ENCODE measurements at places on chromosomes 2 and 18.

- DNase-seq = no peak
These were observed 241.5 kb downstream of the SH3RF3 start for GRCh38 chr2:109370399-109371035.

- no peak for DNase-seq
These were observed 208.4 kb downstream of the RAD51AP2 start for GRCh38 chr2:17309741-17310339.

GRCh38 chr2:112740527-112740926 is 19.7 kb downstream of the NT5DC4 start:
- DNase-seq = no peak

DNA sequence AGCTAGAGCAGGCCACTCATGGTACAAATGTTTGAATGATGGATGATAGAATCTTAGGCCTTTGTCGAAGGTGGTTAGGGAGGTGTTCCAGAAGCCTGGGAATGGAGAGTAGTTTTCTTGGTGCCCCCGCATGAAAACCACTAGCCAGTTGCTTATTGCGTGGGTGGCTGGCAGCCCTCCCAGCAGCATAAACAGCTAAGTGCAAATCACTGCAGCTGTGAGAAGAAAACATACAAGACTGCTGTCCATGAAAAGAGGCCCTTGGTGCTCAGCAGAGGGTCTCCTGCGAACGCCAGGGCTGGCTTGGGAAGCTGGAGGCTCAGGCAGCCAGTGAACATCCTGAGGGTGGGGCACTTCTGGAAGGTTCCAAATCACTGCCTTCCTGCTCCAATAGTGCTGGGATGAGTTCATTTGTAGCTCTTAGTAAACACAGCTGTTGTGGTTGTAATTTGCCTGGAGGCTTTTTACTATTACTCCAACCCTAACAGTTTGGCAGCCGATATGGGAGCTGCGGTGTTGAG is 118.8 kb downstream of the MGAT5 start:
- no peak for DNase-seq

DNA sequence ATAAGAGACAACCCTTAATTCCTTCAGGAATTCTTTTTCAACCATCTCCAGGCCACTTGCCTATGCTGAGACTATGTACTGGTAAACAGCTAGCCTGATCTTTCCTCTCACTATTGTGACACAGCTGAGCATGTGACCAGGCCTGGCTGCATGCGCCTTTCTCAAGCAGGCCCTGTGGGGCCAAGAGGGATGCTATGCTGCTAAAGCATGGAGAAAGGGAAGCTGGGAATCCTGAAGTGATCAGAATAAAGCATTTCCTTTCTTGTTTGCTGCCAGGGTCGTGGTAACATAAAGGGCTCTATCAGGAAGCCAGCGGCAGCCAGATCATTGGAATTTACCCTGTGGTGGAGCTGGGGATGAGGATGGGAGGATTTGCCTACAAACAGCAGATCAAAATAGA is 29.8 kb upstream of the LCLAT1 start:
- no peak for DNase-seq

DNA sequence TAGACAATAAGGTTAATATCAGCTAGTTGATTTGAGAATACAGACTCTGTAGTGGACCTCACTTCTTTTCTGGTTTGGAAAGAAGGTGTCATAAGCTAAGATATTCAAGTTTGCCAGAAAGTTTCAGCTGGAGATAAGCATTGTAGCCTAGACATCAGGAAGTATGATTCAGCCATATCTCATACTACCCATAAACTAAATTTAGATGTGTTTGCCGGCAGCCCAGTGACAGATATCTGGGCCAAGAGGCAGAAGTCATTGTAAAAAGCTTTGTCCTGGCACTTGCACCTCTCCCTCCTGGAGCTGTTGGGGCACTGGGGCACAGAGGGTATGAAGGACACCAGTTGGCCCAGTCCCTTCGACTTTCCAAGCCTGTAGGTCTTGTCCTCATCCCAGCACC is 128.0 kb downstream of the EPHA4 start:
- DNase-seq = no peak

GRCh38 chr18:11511434-11512095 is 97.8 kb upstream of the SLC35G4 start:
- DNase-seq = no peak

DNA sequence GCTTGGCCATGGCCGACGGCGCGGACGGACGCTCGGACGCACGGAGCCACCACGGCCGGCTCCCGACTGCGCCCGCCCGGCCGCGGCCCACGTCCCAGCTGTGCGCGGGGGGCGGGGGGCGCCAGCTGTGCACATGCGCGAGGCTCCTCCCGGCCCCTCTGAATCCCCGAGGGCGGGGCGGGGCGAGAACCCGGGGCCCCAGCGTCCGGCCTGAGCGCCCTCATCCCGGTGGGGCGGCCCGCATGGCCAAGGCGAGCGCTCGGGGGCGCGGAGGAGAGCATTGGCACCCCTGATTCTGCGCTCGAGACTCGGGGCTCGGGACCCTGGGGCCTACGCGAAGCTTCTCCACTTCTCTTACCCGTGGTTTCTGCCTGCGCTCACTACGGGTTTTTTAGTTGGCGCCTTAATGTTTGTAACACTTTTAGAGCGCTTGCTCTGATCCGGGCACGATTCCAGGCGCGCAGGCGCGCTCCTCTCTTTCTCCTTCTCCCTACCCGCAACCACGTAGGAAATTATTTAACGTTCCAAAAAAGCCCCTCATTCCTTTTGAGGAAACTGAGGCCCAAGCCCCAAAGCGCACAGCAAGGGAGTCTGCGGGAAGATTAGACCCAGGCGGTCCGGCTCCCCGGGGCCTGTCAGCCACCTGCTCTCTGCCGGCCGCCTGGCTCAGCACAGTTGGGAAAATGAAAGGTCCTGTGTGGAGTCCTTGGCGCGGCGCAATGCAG is at the start of gene PXDN:
PXDN (minus strand) TSS at position 70 of the 725 bp plus-strand sequence; CDS start at position 10, 60 bp downstream.
- no peak for DNase-seq

GRCh38 chr2:52558265-52558664 is 1209.3 kb upstream of the CHAC2 start:
- no peak for DNase-seq

- no peak for DNase-seq
These were observed 108.8 kb downstream of the SLC4A3 start for GRCh38 chr2:219736209-219736608.

- no peak for DNase-seq
These were observed 647.0 kb downstream of the TDRD15 start for GRCh38 chr2:21770787-21771186.

GRCh38 chr2:100929147-100929546 is 72.9 kb upstream of the RPL31 start:
- no peak for DNase-seq

- DNase-seq = no peak
These were observed 506.5 kb downstream of the TSN start for GRCh38 chr2:122261911-122262310.

DNA sequence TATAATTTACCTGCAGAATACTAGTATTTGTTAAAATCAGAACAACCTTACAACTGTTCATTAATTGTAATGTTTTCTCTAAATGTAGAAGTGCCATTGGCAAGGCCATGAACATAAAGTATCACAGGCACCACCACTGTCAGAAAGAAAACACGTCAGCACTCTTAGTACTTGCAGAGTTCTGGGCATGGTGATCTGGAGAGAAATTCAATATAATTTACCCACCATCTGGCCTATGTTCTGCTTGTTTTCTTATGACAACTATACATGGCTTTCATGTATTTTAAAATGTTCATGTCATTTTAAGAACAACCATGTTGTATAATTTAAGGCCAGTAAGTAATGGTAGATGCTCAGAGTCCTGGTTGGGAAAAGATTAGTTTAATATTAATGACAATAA is 114.2 kb upstream of the SULT1C3 start:
- no peak for DNase-seq

- DNase-seq = no peak
These were observed 218.4 kb upstream of the FOSL2 start for GRCh38 chr2:28174211-28174610.

DNA sequence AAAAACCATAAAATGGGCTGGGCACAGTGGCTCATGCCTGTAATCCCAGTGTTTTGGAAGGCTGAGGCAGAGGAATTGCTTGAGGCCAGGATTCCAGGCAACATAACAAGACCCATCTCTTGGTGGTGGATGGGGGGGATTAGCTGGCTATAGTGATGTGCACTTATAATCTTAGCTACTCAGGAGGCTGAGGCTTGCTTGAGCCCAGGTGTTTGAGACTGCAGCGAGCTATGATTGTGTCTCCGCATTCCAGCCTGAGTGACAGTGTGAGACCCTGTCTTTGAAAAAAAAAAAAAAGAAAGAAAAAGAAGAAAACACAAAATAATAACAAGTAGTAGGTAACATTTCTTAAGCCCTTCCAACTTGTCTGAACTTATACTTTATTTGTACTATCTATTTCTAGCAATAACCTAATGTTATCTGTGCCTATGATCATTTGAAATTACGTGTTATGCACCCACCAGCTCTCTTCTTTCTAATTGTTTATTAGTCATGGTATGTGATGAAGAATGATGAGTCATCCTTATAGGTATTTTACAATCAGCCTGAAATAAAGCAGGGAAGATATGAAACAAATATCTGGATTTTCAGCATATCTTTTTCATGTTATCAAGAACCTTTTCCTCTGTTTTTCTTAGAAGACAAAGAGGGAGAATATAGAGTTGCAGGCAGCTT is 129.3 kb upstream of the UNC80 start:
- DNase-seq = no peak

DNA sequence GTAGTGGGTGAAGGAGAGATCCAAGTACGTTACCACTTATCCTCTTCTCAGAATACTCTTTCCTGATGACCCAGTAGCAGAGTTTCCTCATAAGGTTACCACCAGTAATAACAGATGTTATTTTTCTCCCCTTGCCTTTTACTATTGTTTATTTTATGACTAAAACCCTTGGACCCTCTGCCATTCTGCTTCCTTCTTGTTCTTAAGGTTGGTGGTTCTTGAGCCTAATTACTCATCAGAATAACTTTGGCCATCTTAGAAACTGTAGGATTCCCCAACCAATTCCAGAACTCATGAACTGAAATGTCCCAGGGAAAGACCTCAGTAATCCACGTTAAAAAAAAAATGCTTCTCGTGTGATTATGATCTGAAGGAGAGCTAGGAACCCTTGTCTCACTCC is 64.9 kb downstream of the CHST9 start:
- DNase-seq = no peak

- no peak for DNase-seq
These were observed 199.4 kb downstream of the NYAP2 start for GRCh38 chr2:225598897-225599296.

GRCh38 chr2:137508739-137509384 is 455.4 kb upstream of the HNMT start:
- no peak for DNase-seq

- DNase-seq = no peak
These were observed 8.3 kb downstream of the CAPG start for GRCh38 chr2:85401844-85402243.

GRCh38 chr2:26605195-26605998 is 35.8 kb downstream of the CIB4 start:
- DNase-seq = peak; percentile 42

DNA sequence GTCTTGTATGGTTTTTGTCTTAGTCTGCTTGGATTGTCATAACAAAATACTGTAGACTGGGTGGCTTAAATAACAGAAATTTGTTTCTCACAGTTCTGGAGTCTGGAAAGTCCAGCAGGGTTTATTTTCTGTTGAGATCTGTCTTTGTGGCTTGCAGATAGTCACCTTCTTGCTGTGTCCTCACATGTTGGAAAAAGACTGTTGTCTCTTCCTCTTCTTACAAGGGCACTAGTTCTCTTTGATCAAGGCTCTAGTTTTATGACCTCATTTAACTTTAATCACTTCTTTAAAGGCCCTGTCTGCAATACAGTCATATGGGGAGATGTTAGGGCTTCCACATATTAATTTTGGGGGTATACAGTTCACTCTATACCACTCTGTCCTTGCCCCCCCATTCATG is 56.5 kb downstream of the NBEAL1 start:
- no peak for DNase-seq

- no peak for DNase-seq
These were observed 39.8 kb upstream of the PCBP1 start for GRCh38 chr2:70047451-70047850.

- no peak for DNase-seq
These were observed 249.3 kb downstream of the PARD3B start for GRCh38 chr2:204794624-204795023.

GRCh38 chr2:201174687-201175086 is 8.3 kb upstream of the CASP10 start:
- DNase-seq = no peak

- DNase-seq = no peak
These were observed 1.4 kb downstream of the CNTNAP5 start for GRCh38 chr2:124026503-124026902.

GRCh38 chr18:11095211-11095610 is 54.2 kb downstream of the PIEZO2 start:
- no peak for DNase-seq

DNA sequence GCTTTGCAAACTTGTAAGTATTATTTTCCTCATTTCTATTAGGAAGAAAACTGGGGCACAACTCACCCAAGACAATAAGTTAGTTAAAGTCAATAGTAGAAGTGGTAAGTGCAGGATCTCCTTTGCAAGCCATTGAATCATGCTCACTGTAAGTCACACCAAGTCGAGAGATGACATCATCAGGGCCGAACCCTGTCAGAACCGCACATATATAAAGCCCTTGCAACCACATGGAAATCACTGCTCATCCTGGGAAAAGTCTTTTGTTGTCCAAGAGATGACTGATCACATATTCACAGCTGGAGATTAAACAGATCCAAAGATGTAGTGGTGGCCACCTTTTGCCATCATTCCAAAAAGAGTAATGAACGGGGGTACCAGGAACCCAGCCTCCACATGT is 484.8 kb upstream of the ID2 start:
- DNase-seq = no peak

- DNase-seq = no peak
These were observed 185.8 kb downstream of the NRP2 start for GRCh38 chr2:205868053-205868452.

GRCh38 chr2:225041851-225042799 is at the start of gene DOCK10:
Gene DOCK10, minus strand, starts transcription at chr2:225042468. Its CDS starts 94 bp downstream, at chr2:225042374.
- peak; percentile 59 for DNase-seq

GRCh38 chr2:235713189-235713588 is 219.3 kb downstream of the AGAP1 start:
- no peak for DNase-seq

- no peak for DNase-seq
These were observed 91.6 kb downstream of the BIN1 start for GRCh38 chr2:127015106-127015910.

DNA sequence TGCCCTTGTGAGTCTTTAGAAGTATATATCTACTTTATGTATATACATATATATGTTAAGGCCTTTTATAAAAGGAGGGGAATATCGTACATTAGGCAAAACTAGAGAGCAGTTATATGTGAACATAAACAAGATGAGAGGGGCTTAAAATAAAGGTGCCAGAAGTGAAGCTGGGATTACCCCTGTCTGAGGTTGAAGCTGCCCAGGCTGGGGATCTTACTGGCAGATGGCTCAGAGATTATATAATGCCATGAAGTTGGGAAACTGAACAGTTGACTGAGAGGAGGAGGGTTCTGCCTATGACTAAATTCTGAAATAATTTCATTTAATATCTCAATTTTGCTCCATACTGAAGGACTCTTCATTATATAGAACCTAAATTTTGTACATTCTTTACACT is 6.0 kb downstream of the PNO1 start:
- no peak for DNase-seq

Measured in CD4-positive, alpha-beta T cell treated with Interferon alpha-2 for 1 hour (primary cell).